ENCODE measurements at places on chromosomes 7 and 10.

- DNase-seq = no peak
Observed at GRCh38 chr10:129307141-129307540, 159.9 kb upstream of the MGMT start.

DNA sequence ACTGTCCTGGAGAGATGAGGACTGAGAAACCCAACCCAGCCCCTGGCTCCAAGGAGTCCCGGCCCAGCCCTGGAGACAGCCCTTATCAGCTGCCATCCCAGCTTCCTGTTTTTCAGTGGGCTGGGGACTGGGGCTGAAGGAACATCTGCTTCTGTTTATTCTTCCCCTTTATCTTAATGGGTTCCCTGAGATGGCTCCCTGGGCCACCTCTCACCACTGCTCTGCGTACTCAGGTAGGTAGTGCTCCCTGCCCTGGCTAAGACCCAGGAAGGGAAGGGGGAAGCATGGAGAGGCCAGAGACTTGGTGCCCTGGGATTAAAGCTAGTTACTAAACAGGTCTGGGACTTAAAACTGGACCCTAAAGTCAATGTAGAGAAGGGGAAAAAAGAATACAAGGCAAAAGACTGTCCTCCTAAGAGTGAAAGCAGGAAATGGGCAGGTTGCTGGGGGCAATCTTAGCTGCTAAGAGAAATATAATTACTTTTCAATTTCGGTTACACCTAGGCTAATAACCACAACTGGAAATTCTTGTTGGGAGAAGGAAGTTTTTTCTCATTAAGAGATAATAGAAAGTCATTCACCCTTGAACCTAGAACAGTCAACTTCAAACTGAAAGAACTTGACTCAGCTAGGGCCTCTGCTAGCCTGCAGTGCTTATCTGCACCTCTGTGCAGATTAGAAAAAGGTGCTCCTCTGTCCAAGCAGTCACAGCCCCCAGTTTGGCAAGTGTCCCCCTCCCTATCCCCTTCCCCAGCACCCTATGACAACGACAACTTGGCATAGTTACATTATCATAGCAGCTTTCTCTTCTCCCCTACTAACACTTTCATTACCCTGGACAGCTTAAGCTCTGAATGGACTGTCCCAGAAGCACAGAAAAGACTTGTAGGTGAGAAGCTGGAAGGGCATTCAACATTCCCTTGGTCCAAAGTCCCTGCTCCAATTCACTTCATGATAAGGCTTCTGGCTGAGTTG is 65.6 kb upstream of the KDM7A start:
- DNase-seq = no peak

GRCh38 chr10:354901-355617 is 219.8 kb downstream of the ZMYND11 start:
- DNase-seq = no peak

DNA sequence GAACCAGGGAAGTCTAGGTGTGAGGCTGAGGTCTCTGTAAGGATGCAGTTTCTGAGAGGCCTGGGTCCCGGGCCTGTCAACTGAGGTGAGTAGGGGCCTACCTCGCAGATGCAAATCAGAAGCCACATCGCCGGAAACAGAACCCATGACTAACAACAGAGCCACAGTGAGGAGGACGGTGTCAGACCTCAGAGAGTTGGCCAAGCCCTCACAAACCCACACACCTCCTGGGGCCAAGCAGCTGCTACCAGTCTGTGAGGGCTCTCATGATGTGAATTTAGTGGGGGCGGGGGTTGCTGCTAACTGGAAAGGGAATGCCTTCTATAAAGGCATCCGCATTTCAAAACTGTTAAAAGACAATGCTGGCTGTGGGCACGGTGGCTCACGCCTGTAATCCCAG is 103.0 kb downstream of the COBL start:
- DNase-seq = no peak

DNA sequence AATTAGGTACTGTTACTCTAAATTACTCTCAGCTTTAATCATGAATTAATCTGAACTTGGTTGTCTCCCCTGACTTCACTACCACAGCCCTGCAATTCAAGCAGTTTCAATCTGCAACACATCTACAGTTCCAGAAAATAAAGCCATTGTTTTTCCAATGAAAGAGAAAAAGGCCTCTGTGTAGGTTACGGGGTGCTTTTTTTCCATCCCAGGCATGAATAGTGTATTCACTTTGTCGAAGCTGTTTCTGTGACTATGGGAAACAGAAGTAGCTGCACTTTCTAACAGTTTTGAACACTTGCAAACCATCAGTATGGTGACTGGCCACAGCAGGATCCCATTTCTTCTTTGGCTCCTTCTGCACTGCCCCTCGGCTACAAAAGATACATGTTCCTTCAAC is 460.2 kb downstream of the GRM8 start:
- no peak for DNase-seq

DNA sequence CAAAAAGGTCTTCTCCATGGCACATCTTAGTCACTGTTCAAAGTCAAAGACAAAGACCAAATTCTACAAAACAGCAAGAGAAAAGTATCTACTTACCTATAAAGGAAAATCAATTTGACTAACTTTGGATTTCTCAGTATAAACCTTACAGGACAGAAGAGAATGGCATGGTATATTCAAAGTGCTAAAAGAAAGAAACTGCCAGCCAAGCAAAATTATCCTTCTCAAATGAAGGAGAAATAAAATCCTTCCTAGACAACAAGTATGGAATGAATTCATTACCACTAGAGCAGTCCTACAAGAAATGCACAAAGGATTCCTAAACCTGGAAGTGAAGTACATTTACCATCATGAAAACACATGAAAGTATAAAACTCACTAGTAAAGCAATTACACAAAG is 235.5 kb downstream of the STK31 start:
- DNase-seq = no peak

GRCh38 chr10:70804421-70804808 is 11.3 kb upstream of the SGPL1 start:
- no peak for DNase-seq

GRCh38 chr7:70052691-70053090 is 454.4 kb downstream of the AUTS2 start:
- no peak for DNase-seq

DNA sequence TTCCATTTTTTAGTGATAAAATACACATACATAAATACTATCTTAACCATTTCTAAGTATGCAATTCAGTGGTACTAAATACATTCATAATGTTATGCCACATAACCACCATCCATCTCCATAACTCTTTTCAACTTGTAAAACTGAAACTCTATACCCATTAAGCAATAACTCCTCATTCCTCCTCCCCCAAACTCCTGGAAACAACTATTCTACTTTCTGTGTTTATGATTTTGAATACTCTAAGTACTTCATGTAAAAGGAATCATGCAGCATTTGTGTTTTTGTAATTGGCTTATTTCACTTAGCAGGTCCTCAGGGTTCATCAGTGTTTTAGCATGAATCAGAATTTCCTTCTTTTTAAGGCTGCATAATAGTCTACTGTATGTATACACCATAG is 131.8 kb downstream of the TES start:
- DNase-seq = no peak

DNA sequence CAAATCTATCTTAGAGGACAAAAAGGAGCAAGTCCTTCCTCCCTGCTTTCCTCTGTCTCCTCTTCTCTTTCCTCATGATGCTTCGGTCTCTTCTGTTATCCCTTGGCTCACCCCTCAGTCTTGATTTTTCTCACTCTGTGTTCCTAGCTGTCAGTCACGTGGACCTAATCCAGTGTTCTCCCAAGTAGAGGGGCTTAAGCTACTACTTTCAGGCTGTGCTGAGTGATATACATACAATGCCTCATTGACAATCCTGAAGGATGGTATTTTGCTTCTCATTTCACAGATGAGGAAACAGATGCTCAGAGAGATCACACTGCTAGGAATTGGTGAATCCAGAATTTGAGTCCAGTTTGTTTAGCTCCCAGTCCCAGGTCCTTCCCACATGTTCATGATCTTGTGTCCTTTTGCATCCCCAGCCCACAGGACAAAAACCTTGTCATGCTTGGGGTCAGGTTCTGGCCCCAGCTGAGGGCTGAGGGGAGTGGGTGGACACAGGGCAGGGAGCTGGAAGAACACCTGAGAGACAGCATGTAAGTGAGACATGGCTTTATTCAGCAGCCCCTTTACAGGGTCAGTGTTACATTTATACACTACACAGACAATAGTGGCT is 50.5 kb upstream of the KMT2E start:
- no peak for DNase-seq

DNA sequence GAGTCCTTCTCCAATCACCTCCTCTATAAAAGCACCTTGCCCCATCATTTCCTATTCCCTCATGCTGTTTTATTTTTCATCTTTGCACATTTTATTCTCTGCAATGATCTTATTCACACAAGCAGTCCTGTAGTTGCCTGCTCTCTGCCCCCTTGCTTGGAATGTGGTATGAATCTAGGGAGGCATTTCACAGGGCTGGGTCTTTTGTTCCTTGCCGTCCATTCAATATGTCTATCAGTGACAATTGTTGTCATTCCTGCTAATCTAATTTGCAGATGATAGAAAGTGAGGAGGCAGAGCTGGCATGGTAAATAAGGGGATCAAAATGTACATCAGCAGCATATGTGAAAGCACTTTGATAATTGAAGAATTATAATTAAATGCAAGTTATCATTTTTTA is 246.2 kb upstream of the C7orf33 start:
- no peak for DNase-seq

DNA sequence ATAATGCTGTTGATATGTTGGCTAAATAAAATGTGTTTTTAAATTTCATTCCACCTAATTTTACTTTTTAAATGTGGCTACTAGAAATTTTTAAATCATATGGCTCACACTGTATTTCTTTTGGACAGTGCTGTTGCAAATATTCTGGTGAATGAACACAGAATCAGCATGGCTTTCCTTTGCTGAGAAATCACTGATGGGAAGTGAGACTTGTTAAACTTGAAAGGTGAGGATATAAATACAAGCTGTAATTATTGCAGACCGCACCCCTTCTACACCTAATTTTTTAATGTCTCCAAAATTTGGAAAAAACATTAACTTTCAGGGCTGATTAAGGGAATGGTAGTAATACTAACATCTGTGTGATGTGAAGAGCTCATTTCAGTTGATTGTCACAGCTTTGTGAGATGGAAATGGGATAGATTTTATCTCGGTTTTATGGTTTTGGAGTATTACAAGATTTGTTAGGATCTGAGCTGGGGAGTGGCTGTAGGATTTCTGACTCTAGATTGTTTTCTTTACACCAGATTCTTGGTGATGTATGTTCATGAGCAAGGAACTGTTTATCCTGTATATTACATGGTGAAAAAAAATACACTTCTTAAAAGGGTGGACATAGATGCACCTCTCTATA is 1.3 kb downstream of the MIOS start:
- no peak for DNase-seq

DNA sequence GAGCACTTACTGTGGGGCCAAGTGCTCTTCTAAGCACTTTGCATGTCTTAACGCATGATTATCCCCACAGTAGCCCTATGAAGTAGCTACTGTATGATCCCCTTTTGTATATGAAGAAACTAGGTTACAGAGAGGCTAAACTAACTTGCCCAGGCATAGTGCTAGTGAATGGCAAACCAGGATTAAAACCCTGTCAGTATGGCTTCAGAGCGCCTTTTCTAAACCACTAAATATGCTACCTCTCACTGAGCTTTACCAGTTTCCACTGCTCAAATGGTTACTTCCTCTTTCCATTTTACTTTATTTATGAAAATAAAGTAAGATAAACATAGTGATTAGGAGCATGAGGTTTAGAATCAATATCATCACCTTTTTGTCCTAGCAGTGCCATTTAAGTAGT is 73.6 kb downstream of the PODXL start:
- DNase-seq = no peak

DNA sequence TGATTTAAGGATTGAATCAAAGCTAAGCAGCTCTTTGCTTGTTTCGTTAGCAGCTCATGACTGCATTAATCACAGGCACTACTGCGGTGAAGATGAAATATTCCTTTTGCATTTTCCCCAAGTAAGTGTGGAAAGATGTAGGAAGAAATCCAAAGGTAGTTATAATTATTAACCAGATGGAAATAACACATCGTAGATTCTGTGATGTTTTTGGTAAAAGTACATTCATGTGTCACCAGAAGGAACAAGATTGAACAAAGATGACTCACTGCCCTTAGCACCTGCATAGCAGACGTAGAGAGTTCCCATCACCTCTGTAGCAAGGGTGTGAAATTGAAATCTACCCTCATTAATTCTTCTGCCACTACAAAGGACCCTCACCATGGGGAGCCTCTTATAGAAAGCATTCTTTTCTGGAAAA is 37.1 kb downstream of the SMURF1 start:
- peak; percentile 49 for DNase-seq

GRCh38 chr10:11218395-11218794 is 200.7 kb downstream of the CELF2 start:
- no peak for DNase-seq

DNA sequence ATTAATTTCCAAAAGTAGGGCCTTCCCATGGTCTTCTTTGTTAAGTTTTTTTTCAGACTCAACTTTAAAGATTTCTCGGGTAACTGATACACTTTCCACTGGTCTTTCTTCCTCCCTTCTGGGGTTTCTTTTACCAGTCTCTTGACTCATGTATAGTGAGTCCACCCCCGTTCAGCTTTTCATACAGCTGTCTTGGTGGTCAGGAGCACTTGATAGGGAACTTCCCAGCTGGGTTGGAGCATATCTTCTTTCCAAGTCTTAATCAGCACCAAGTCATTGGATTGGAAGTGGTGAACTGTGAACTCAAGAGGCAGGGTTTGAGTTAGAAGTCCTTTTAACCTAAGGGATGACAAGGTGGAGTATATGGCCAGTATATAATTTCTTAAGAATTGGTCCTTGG is 29.2 kb upstream of the ELOVL3 start:
- DNase-seq = no peak

DNA sequence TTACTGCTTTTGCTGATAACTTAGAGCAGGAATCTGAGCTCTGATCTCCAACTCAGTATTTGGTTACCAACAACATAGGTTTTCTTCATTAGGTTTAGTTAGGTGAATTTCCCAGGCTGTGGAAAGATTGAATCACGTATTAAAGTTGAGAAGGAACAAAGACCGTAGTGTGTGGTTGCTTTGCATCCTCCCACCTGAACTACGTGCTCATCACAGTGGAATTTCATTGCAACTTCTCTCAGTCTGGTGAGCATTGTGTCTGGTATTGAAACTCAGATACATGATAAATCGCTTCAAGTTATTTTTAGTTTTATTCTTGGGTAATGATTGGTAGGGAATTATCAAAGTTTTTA is 139.4 kb upstream of the AKR1E2 start:
- DNase-seq = no peak

DNA sequence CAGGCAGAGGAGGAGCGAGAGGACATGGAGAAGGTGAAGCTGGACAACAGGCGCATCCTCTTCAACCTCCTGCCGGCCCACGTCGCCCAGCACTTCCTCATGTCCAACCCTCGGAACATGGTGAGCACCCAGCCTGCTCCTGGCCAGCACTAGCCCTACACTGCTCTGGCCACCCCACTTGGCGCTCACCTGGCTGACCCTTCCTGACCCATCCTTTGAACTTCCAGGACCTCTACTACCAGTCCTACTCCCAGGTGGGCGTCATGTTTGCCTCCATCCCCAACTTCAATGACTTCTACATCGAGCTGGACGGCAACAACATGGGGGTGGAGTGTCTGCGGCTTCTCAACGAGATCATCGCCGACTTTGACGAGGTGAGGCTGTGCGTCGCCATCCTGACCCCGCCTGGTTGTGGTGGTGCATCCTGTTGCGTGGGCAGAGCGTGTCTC is 129.2 kb downstream of the ADCY1 start:
- DNase-seq = no peak

GRCh38 chr10:74297389-74298080 is 146.5 kb downstream of the ADK start:
- no peak for DNase-seq
